ENCODE measurements at places on chromosomes 3 and 15.
A peak's percentile ranks its signal among the peaks of the same experiment; 100 is the strongest.

- DNase-seq: peak; percentile 57
Observed at GRCh38 chr3:72821161-72821781, 27.0 kb downstream of the SHQ1 start.

GRCh38 chr15:34719695-34720094, 35.1 kb downstream of the GJD2 start:
- no peak for DNase-seq

DNA sequence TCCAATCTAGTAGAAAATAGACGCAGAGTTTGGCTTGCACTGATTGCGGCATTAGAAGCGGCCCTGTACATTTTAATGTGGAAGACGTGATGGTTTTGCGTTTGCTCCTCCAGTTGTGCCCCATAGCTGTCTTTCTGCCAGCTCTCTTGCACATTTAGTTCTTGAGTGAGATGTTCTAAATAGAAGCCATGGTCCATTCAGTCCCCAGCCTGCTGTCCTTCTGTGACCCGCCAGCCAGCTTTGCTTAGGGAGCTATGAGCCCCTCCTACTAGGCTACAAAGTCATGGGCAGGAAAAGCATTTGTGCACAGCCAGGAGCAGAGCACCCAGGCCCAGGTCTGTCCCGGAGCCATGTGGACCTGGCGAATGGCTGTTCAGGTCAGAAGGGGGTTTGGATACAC, 50.3 kb downstream of the APBA2 start:
- DNase-seq: no peak

- no peak for DNase-seq
Observed at GRCh38 chr3:193489949-193490348, 64.7 kb downstream of the ATP13A4 start.

DNA sequence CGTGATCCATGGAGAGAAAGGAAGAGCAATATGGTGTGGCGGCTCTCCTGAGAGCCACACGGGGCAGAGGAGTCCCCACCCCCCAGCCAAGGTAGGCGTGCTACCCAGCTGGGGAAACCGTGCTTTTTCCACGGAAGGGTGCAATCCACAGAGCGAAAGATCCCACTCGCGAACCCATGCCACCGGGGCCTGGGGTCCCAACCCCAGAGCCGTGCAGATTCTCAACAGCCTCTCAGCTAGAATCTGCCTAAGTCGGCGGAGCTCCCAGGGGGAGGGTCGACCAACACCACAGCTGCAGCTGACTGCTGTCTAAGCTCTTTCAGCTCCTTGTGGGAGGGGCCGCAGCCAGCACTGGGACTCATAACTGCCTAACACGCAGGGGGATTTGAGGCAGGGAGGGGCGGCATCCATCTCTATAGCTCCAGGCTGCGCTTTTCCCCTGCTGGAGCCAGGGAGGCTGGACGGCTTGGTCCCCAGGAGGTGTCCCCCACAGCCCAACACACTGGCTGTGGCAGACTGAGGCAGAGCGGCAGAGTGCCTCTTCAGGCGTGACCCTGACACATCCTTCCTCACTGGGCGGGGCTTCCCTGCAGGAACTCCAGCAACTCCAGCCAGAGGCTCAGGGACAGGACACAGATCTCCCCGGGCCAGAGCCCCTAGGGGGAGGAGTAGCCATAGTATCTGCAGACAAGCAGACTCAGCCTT, 107.6 kb upstream of the ZBTB20 start:
- DNase-seq: no peak

DNA sequence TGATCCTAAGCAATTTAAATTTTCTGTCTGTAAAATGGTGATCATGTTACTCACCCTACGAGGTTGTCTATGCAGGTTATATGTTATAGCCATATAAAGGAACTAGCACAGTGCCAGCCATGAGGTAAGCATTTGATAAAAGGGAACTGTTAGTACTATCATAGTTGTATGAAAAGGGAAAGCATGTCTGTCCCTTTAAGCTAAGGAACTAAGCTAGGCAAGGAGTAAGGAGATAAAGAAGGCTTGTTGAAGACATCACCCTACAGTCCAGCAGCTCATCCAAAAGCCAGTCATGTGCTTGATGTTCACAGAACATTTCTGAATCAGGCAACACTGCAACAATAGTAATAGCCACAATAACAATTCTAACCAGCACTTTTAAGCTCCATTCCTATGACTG, 243.9 kb downstream of the ZBTB20 start:
- DNase-seq: no peak

GRCh38 chr3:62823461-62824050, 51.7 kb downstream of the CADPS start:
- DNase-seq: no peak

DNA sequence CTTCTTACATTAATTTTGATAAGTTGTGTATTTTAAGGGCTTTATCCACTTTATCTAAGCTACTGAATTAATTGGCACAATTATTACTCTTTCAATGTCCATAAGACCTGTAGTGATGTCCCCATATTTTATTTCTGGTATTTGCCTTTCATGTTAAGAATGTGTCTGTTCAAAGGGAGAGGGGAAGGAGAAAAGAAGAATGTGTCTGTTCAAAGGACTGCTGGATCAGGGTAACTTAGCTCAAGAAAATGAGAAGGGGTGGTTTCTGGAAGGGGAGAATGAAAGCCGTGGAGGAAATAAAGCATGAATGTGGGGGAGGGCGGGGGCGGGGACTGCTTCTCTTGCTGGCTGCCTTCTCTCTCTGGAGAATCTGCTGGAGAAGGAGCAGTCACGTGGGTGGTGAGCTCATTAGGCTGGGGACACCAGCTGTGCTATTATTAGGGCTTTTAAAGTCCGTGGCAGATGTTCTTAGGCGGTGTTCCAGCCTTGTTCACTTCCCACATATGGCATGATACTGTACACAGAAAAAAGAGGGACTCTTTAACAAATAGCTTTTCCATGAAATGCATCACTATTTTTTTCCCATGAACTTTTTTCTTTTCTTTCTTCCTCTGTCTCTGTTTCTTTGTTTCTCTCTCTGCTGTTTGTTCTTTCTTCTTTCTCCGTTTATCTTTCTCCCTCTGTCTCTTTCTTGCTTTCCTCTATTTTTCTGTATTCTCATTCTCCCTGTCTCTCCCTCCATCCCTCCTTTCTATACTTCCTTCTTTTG, 63.7 kb upstream of the ULK4 start:
- DNase-seq: peak; percentile 94

- no peak for DNase-seq
Observed at GRCh38 chr15:42503825-42504224, 8.4 kb downstream of the SNAP23 start.

DNA sequence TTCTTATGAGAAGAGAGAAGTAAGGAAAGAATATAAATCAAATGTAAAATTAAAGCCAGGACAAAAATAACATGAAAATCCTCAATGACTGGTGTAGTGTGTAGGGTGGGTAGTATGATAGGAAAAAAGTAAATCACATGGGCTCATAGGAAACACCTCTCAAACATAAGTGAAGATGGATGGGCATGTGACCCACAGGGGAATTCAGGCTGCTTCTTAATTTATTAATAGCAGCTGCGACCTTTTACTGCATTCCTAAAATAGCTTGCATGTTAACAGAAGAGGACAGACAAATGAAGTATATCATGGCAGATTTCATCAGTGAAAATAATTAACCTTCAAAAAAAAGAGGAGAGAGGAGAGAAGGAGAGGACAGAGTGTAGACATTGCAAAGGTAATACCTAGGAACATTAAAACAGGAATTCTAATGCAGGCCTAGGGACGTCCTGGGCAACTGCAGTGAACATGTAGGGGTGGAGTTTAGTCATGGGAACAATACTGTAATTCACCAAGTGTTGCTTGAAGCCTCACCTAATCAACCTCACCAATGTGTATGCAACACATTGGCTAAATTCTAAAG, 132.9 kb downstream of the KCNMB2 start:
- peak; percentile 6 for DNase-seq

GRCh38 chr3:176914764-176915163, 282.5 kb downstream of the TBL1XR1 start:
- DNase-seq: no peak

GRCh38 chr3:61926923-61927322, 365.6 kb downstream of the PTPRG start:
- no peak for DNase-seq

DNA sequence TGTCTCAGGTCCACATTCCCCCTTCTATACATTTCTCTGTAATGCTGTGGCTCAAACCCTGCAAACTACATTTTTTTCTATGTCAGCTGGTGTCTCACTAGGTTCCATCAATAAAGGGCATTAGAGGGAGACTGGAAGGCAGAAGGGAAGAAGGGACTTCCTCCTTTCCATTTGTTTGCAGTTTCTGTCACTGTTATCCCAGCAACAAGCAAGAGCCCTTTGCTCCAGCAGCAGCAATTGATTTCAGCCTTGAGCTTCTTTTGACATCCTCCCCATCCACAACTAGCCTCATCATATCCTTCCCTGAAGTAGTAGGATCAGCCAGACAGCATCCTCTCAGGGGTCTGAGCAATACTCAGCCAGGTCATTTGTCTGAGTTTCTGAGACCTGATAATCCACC, 5.3 kb upstream of the NCK1 start:
- DNase-seq: no peak

DNA sequence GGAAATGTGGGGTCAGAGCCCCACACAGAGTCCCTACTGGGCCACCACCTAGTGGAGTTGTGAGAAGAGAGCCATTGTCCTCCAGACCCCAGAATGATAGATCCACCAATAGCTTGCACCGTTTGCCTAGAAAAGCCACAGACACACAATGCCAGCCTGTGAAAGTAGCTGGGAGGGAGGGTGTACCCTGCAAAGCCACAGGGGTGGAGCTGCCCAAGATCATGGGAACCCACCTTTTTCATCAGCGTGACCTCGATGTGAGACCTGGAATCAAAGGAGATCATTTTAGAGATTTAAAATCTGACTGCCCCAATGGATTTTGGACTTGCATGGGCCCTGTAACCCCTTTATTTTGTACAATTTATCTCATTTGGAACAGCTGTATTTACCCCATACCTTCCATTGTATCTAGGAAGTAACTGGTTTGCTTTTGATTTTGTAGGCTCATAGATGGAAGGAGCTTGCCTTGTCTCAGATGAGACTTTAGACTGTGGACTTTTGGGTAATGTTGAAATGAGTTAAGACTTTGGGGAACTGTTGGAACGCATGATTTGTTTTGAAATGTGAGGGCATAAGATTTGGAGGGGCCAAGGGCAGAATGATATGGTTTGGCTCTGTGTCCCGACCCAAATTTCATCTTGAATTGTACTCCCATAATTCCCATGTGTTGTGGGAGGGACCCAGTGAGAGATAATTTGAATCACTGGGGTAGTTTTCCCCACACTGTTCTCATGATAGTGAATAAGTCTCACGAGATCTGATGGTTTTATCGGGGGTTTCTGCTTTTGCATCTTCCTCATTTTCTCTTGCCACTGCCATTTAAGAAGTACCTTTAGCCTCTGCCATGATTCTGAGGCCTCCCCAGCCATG, 49.0 kb downstream of the CD200 start:
- DNase-seq: no peak

DNA sequence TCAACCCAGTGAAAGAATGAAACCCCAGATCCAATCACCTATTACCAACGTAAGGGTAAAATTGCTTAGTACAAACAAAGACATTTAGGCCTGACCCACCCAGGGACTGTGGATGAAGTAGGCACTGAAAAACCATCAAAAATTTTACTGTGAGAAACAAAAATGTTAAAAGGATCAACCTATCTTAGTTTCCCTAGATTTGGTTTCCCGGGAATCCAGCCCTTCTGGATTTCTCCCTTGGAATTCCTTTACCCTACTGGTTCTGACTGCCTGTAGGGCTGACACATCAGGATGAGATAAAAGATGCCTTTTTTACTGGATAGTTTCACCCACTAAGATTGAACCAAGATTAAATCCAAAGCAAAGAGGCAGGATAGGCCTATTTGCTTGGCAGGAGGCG, 102.7 kb downstream of the SCAPER start:
- no peak for DNase-seq

DNA sequence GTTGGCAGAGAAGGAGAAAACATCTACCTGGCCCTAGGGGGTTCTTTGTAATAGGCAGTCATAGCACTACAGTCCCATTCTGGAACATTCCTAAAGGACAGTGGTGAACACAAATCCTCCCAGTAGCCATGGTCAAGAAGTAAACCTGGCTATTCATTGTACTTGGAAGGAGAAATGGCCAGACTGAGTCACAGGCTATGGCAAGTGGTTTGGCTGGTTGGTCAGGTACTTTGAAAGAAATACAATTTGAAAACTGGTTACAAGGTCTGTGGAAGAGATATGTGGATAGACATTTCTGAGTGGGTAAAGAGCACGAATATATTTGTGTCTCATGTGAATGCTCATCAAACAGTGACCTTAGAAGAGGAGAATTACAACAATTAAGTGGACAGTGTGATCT, 33.0 kb upstream of the FAN1 start:
- DNase-seq: no peak

DNA sequence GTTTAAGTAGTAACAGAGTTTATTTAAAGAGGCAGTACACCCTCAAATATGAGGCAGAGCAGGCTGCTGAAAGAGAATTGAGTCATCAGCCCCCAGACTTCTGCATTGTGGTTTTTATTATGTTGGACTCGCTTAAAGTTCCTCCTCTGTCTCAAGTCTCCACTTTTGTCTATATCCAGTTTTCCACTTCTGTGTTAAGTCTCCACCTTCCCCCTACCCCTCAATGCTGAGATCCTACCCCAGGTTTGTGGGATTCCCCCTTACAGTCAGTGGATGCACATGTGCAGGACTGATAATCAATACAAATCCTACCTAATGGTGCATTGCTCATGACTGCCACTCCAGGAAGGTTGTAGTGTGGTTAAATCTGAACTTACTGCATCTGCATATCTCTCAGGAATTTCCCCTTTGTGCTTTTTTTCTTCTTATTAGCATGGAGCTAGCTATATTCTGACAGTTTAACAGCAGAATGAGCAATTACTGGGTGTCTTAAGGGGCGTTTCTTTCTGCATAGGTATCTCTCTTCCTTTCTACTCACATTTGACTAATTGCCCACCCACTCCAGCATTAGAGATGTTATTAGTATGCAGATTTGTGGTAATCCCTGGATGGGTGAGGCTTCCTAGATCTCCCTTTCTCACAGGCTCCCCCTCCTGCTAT, 11.9 kb upstream of the CD200R1L start:
- DNase-seq: no peak

DNA sequence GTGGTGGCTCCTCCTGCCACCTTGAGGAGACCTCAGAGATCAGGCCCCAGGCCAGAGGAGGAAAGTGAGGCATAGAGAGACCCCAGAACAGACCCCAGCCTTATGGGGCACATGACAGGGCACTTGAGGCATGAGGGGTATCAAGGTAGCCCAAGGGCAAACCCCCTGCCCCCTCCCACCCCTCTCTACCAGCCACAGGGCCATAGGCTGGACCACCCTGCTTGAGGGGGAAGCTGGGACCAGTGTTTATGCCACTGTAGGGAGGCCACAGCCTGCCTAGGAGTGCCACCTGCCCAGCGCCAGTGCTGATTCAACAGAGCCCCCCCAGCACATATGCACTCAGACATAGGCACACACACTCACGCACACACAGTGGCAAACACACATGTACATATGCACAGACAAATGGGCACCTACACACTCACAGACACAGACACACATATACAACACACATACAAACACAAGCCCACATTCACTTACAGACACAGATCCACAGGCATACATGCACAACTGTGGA, 10.3 kb downstream of the MYL3 start:
- no peak for DNase-seq

- no peak for DNase-seq
Observed at GRCh38 chr15:37103475-37104423, 3.4 kb upstream of the MEIS2 start.
